CD4-positive, alpha-beta T cell treated with Interleukin-6 at 100 ng/mL for 8 hours (primary cell): ENCODE measurements at places on chromosomes 5 and 9.

DNA sequence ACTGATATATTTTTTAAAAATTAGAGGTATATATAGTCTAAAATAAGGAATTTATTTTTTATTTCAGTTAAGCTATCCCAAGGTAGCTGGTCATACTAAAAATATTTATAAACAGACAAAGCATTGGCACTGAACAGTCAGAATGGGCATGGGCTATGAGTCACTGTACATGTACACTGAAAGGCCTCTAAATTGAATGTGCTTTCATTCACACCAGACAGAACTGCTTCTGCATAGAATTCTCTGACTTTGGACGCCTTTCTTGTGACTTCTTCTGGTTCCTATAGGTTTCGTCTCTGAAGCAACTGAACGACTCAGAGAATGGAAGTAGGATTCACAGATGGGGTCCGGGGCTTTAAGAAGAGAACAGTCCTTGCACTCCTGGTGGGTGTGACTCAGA lies 394.8 kb upstream of the MEF2C start:
- DNase-seq: no peak

GRCh38 chr5:97115932-97116331 lies 26.5 kb downstream of the LIX1 start:
- no peak for DNase-seq

DNA sequence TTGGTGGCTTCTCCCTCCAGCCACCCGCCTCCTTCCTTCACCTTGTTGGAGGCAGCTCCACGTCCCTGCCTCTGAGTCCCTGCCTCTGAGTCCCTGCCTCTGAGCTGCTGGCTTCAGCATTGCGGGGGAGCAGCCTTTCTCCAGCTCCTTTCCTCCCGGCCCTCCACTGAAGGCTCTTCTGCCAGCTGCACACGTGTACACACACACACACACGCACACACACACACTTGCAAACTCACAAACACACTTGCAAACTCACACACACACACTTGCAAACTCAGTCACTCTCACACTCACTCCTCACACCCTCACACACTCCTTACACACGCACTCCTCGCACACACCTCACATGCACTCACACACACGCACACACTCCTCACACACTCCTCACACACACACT lies 45.1 kb downstream of the C9orf50 start:
- DNase-seq: no peak

- DNase-seq: peak; percentile 71
These were observed 84.6 kb downstream of the ANKRD55 start for GRCh38 chr5:56148453-56148971.

GRCh38 chr9:98356326-98356725 lies 100.9 kb upstream of the TBC1D2 start:
- no peak for DNase-seq

- no peak for DNase-seq
These were observed 51.4 kb downstream of the NEURL1B start for GRCh38 chr5:172692451-172692850.

DNA sequence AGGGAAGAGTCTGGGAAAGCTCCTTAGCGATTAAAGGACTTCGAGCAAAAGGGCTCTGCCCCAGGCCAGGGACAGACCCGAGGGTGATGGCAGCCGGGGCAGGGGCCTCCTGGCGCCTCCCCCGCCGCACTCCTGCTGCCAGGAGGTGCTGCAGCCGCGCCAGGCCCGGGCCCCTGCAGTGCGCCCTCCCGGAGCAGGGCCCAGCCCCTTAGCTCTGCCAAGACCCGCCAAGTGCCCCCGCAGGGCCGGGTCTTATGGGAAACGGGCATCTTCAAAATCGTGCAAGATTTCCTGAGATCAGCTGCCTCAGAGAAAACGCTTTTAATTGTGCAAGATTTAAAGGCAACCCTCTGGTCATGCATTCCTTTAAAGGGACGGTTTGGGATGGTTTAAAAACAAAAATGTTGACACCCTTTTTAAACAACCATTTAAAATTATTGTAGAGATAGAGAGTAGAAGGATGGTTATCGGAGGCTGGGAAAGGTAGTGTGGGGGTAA lies 52.4 kb downstream of the CDC14B start:
- DNase-seq: no peak

DNA sequence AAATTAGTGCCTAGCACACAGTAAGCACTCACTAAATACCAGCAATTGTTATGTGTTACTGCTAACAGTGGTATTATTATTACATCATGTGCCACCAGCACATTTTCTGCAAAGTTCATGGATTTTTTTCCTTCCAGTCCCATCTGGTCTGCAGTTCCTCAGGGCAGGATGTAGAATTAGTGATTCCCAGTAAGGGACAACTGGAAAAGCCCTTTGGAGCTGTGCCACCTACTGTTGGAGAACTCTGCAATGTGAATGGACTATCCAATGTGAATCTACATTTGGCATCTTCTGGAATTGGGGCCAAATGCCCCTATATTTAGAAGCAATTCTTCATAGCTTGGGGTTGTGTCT lies 154.0 kb downstream of the CDH6 start:
- no peak for DNase-seq

DNA sequence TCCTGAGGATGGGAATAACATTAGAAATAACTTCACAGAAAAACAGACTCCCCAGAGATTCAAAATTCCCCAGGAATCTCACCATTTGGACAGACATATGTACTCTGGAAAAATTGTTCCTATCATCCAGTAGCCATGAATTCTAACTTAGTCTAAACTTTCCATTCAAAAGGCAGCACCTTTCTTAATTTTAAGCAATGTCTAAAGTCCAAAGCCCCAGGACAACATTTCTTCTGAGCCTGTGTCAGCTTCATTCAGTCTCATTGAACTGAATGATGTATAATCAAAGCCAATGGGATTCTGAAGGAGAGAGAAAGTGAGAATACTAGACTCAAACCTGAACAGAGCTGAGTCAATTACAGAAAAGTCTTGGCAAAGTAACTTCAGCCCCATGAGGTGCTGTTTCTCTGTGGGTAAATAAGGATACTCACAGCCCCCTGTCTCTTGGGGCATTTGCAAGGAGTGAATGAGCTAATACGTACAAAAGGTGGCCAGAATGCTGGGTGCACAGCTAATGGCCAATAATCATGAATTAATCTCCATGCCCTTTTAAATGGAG lies 140.6 kb downstream of the SEMA5A start:
- DNase-seq: no peak

- no peak for DNase-seq
These were observed 560.7 kb downstream of the PSAT1 start for GRCh38 chr9:78857373-78858225.

- no peak for DNase-seq
These were observed 50.2 kb downstream of the PPP2R2B start for GRCh38 chr5:146828385-146828784.

DNA sequence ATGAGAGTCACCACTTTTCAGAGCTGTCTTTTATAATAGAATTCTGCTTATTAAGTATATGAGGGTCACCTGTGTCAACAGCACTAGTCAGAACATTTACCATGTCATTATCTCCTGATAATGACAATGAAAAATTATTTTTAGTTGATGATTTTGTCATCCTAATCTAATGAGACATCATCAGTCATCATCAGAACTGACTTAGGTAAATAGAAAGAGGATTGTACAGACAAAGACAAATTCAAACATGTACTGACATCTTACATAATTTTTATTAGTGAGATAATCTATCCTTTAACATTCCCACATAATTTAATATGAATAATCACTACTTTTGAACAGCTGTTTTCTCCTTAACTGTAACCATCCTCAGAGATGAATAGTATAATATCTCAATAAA lies 22.6 kb downstream of the CDH9 start:
- no peak for DNase-seq

DNA sequence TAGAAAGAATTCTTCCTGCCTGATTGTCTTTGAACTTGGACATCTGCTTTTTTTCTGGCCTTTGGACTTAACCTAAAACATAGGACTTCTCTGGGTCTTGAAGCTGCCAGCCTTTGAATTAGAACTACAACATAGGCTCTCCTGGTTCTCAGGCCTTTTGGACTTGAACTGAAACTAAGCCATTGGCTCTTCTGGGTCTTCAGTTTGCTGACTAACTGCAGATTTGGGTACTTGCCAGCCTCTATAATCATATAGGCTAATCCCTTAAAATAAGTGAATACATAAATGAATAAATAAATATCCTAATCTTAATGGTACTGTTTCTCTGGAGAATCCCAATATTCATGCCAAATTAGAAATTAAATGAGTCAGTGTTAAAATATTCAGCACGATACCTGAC lies 473.4 kb upstream of the PAPPA start:
- no peak for DNase-seq

DNA sequence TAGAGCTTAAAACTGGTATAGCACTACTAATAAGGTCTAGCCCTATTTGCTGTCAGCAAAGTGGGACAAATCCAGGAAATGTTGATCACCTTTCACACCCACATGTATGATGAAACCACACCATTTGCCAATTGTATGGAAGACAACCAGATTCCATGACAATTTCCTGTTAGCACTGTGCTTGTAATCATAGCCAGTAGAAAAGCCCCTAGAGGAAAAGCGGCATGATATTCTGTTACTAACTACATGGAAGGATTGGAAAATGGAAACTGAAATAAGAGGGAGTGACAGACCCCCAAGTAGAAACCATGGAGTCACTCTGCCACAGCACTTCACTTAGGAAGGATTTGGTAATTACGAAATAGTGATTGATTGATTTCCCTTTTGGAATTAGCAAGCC lies 923 bp downstream of the SPATA6L start:
- no peak for DNase-seq

DNA sequence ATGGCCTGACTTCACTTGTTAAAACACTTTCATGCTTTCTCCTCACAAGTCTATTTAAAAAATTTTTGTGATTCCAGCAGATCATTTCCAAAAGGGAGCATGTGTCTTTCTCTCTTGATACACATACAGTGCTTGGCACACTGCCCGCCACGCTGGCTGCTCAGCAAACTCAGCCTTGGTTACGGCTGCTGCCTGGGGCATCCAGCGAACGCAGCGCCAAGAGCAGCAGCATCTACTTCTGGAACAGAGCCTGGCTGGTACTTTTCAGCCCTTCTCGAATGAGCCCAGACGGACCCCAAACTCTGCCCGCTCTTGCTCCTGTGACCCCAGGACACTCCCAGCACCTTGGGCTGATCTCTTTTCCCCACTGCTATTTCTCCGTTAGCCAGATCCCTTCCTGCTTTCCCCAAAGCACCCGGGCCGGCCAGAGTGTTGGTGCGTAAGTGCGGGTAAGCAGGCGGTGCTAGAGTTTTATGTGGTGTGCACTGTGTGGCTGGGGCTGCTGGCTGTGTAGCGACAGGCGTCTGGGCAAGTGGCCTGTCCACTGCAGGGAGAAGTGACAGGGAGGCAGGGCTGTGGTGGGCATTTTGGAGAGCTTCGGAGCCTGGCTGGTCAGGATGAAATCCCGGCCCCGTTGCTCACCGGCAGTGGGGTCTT lies 73.2 kb downstream of the SH3PXD2B start:
- DNase-seq: no peak

DNA sequence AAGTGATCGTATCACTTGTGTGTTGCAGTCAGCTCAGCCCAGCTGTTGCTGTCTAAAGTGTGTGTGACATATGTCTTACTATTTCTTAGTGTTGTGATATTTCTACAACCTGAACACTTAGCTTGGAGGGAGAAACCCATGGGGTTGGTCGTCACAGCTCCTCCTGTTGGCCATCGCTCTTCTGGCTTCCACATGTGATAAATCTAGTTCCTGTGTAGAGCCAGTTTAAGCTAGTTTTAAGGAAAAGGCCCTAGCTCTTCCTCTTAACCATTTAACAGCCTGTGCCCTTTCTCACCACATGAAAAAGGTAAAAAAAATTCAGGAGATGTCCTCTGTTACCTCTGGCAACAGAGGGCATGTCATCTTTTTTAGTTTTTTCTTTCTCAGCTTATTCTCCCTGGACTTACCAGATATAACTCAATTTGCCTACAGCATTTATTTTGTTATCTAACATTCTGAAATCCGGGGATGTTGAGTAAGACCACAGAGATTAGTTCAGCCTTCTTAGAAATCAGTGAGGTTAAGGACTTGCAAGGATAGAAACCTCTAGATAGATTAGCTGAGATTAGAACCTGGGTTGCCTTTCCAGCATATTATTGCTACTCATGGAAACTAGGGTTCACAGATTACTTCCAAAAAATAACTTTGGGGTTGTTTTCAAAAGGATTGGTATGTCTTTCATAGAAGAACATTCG lies 100.4 kb downstream of the GAPVD1 start:
- no peak for DNase-seq

DNA sequence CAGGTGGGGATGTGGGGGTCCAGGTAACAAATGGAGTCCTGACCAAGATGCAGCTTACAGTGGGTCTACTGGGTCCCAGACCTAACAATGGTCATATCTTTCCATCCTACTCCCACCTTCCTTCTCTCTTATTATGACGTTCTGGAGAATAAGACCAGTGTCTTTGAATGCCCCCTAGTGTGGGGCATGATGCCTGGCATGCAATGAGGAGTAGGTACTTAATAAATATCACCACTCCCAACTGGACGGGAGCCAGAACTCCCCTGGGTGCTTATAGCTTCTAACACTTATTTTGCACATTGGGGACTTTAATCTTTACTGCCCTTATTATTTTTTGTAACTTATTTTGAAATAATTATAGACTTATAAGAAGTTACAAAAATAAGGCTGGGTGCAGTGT lies 98.2 kb downstream of the NDFIP1 start:
- no peak for DNase-seq
